NCI-H2081 (cell line): ENCODE measurements at places on chromosomes 2 and 18.

DNA sequence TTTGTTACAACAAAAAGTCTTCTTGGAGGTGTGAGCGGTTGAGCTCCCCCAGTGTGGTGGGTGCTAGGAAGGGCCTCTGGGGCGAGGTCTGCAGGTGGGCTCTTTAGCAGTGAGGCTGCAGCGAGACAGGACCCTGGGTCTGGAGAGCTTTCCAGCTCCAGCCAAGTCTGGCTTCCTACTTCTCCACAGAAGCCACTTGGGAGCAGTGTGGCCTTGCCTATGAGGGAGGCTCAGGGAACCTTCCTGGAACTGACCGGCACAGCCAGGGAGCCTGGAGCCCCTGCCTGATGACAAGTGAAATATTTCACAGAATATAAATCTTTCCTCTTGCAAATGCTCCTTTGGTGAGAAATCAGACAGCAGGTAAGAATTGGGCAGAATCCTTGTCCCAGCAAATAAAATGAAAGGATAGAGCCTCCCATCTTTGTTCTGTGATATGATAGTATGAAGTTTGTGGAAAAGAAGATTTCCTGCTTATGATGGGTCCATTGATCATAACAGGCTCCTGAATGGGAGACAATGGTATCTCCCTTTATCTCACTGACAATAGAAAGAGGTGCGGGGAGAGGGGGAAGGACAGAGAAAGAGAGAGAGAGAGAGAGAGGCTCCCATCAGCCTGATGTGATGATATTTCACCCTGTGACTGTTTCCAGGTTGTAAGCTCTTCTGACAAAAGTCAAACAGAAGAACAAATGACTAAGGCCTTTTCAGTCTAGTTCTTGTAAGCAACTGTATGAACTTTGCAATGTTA is 289.8 kb upstream of the SPRED2 start:
- peak; percentile 1 for DNase-seq

- no peak for DNase-seq
Measured at GRCh38 chr2:222964376-222965031, 87.5 kb upstream of the KCNE4 start.

- DNase-seq, result no peak
Measured at GRCh38 chr2:26035090-26035743, 1.3 kb downstream of the RAB10 start.

DNA sequence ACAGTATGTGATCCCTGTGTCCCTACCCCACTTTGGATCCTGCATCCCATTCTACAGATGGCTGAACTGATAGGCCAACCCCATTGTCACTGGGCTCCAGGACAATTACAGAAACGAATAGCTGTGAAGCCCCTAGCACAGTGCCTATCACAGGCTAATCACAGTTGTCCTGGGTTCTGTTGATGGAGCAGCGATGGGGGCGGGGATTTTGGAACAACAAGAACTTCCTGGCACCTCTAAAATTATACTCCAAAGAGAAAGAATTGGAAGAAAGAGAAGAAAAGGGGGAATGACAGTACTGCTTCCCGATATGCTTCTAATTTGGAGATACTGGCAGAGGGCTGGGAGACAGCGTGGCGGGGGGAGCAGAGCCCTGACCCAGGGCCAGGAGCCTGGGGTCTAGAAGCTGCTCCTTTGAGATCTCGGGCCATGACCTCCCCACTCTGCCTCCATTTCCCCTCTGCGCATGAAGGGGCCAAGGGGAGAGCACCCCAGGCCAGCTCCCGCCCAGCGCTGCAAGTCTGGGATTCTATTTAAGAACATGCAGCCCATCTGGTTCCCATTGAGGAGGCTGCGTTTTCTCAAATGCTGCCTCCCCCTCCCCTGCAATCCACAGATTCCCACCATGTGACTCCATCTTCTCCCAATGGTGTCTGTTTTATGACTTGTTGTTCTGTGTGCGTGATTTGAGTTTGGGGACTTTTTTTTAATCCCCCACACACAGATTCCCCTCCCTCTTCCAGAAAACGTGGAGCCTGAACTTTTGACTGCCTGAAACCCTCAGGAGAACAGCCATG is 202.7 kb downstream of the CYP26B1 start:
- no peak for DNase-seq

- DNase-seq, result no peak
Measured at GRCh38 chr2:176832086-176832485, 380.5 kb upstream of the HNRNPA3 start.
